Fibroblast of the aortic adventitia (primary cell): ENCODE measurements at places on chromosomes 6 and 20. TPM values are rescaled to one million over a fixed set of nuclear protein-coding genes. Genes with fewer than 3 reads are reported as not detected.

DNA sequence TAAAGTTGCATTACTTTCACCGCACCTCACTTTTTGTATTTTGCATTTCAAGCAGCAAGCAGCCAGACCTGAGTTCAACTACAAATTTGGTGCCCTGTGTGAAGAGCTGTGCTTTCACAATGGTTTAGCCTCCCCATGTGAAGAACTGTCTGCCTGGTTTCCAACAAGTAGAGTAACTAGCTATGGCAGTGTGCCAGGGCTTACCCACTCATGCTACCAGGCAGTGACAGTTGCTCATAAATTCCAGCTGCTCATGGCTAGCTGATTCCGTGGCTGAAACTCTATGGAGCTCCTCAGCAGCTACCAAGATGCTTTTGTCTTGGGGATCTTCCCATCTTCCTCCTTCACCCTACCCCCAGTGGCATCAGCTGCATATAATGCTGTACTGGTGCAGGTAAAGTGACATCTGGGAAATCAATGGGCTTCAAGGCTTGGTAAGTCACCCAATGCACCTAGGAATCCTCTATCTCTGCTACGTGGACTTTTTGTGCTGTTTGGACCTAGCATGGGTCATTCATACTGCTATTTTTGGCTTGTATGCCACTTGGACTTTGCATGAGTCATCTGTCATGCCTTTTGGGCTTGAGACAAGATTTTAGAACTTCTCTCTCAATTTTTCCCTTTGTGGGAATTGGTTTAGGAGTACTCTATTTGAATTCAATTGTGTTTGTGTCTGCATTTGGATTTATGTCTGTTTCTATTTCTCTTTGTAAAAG, 176.5 kb upstream of the GJE1 start:
- DNase-seq: peak; percentile 35

GRCh38 chr6:45772886-45773495, 242.7 kb downstream of the CLIC5 start:
- no peak for DNase-seq

DNA sequence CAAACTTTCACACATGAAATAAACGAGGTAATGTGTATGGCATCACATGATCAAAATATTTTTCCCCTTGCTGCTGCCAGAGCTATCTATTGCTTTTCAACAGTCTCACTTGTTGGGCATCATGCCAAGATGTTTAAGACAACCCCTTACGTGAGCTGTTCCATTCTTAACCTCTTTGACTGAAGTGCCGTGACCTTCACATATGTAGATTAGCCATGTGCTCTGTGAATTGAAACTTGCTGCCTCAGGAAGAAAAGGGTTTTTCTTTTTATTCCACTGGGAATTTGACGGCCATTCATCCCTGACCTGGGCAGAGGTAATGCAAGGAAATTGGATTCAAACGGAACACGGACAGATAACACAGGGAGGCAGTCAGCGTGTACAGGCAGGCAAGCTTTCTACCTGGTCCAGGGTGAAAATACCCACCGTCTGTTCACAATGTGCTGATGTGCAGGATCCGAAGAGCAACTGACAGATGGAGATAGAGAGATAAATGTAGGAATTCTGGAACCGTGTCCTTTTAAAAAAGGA, 14.2 kb downstream of the ARID1B start:
- DNase-seq: peak; percentile 74

- no peak for DNase-seq
Observed at GRCh38 chr6:39196673-39197091, 32.6 kb downstream of the KCNK5 start.

- DNase-seq: no peak
Observed at GRCh38 chr6:167506443-167507301, 181.8 kb downstream of the TTLL2 start.

- no peak for DNase-seq
Observed at GRCh38 chr6:162313922-162314660, 413.5 kb downstream of the PRKN start.

GRCh38 chr6:14276071-14276470, 158.5 kb downstream of the CD83 start:
- DNase-seq: no peak

DNA sequence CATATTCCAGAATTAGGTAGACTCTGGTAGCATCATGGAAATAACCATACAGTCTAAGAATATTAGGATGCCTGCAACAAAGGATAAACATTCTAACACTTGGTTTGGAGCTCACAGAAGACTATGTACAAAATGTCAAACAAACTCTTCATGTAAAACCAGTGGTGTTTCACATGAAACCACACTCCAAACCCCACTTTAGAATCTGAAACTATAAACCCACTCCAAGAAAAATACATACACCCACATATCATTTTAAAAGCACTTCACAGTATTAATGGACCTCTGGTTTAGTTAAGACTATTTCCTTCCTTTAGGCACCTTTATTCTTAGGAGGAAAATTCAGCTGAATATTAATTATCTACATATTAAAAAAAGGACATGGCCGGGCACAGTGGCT, 10.5 kb downstream of the AURKA start:
- no peak for DNase-seq

DNA sequence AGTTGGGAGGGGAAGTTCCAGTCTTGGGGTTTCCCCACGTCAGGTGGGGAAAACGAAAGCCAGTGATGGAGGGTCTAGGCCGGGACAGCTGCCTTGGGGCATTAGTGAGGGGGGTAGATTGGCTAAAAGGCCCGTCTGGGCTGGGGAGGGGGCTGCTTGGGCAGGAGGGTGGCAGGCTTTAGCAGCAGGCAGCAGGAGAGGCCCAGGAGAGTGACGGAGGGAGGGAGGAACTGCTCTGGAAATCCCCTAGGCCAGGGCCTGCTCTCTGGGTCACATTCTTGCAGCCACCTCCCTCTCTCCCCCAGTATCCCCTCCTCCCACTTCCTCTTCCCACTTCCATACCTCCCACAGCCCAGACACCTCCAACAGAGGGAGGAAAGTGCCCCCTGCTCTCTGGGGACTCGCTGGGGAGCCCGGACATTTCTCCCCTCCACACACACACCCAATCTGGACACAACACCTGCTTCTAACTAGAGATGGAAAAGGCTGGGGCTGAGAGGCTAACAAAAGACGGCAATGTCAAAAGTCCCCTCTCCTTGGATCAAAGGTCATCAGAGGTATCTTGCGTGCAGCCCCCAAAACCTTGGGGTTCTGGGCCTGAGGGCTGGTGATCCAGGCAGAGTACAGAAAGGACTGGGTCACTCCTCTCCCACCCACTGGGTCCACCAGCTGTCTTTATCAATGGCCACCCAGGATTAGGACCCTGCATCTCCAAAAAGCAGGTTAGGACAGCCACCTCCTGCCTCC, 1.8 kb downstream of the NFKBIE start:
- DNase-seq: no peak

DNA sequence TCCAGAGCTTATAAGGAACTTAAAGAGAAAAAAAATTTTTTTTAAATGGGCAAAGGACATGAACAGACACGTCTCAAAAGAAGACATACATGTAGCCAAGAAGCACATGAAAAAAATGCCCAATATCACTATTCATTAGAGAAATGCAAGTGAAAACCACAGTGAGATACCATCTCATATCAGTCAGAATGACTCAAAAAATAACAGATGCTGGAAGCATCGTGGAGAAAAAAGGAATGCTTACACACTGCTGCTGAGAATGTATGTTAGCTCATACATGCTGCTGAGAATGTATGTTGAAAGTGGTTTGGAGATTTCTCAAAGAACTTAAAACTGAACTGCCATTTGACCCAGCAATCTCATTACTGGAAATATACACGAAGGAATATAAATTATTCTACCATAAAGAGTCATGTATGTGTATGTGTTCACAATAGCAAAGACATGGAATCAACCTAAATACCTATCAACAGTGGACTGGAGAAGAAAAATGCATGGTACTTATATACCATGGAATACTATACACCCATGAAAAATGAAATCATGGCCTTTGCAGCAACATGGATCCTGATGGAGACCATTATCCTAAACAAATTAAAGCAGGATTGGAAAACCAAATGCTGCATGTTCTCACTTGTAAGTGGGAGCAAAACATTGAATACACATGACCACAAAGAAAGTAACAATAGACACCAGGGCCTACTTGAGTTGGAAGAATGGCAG, 5.2 kb downstream of the OR11A1 start:
- no peak for DNase-seq

DNA sequence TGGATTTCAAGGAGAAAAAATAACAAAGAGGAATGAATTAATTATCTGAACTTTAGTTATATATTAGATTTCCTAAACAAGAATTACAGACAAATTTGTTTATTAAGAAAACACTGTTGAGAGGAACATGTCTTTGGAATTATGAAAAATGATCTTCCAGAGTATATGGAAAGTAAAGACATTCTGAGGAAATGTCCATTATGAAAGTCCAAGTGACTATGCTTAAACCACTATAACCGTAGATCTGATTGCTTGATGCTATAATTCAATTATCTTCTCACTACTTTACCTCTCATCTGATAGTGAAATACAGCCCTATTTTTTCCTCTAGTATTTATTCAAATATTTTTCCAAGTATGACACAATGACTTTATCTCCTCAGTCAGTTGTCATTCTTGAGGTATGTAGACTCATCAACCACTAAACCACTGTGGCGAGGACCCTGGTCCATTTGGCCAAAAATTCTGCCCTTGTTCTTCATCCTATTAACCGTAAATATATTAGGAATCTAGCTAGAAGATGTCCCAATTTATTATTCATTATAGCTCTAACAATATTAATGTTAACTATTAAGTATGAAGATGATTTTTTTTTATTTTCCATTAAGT, 37.3 kb upstream of the AHI1 start:
- DNase-seq: peak; percentile 37

DNA sequence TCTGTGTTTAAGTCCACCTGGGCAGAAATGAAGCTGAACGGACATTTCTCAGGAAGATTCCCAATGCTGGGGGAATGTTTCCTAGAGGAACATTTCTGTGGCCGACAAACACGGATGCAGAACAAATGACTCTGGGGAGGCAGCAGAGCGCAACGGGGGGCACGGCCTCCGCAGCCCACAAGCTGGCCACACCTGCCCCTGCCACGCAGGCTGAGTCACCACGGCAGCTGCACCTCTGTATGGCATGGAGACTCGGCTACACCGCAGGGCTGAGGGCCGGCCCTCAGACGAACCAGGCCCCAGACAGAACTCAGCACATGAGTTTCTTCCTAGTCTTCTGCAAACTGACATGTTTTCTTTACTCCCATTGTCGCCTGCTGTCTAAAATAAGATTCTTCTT, 10.0 kb upstream of the PRR18 start:
- no peak for DNase-seq

- peak; percentile 76 for DNase-seq
Observed at GRCh38 chr6:3001773-3002293, 2.1 kb downstream of the NQO2 start.

DNA sequence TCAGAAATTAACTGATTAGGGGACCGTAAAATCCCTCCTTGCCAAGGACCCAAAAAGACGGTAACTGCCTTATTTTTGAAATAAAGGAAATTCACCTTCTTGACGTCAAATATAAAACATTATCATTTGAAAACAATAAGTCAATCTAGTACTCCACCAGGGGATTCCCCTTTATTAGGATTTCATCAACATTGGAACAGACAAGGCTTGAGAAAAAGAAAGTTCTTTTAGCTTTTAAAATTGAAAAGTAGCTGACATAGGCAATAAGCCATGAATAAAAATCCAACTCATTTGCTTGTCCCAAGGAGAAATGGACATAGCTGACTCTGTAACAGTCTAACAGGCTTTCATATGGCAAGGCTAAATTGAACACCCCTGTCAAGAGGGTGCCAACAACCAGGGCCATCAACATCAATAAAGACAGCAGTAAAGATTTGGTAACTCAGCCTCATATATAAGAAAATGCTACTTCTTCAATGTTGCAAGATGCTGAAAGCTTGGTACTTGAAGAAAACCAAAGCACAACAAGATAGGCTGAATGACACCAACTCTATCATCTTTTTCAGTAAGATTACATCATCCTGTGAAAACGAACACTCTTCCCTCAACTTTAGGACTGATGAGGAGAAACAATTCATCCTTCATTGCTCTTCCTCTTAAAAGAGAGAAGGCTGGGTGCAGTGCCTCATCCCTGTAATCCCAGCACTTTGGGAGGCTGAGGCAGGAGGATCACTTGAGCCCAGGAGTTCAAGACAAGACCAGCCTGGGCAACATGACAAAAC, 121.0 kb upstream of the PRDM1 start:
- DNase-seq: no peak

- no peak for DNase-seq
Observed at GRCh38 chr6:65708162-65708561, 1.1 kb upstream of the EYS start.

DNA sequence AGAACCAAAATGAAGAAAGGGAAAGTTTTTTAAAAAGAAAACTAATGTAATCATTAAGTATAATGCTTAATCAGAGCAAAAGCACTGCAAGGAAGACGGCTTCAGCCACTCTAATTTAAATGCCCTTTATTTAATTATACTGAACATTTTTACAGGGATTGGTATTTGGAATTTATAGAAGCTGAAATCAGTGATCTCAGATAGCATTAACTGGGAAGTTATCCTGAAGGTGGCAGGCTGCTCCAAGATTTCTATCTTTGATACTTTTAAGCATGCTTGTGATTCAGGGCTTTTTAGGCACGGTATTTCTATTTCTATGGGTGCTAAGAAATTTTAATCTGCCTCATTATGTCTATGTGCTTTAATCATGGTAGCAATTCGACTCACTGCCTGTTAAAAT, 1.3 kb upstream of the NDUFAF4 start:
- peak; percentile 76 for DNase-seq

GRCh38 chr20:39874049-39874893, 814.8 kb downstream of the MAFB start:
- peak; percentile 88 for DNase-seq

DNA sequence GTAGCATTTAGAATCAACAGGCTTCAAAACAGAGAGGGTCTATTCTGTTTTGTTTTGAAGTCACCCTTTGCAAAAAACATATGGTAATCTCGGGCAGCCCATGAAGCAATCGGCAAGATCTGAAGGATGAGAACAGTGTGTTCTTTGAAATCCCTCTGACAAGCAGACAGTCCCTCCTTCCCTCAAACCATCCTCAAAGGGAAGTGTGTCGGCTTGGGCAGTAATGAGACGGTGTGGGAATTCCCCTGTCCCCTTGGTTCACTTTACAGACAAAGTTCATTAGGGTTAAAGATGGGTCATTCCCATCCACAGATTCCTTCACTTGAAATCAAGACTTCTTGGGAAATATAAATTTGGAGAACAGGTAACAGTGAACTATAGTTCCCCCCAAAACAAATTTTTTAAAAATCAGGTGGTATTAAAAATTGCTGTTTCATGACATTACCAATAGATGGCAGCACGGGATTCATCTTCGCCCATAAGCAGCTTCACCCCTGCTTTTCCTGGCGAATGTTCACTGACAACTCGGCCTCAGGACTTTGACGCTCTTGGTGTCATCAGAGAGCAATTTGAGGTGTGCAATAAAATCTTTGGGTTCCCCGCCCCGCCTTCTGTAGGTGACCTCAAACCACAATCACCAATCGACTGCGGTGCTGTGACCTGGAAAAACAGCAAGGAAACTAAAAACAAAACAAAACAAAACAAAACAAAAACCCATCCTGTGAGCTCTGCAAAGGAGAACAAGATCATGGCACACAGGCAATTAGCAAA, 159.3 kb upstream of the TNFAIP3 start:
- DNase-seq: peak; percentile 88

The YIPF3 gene
- total RNA-seq: 71.6 and 94.4 TPM in 2 replicates

The ALDH8A1 gene
- 0.09 and 0.16 TPM in 2 replicates for total RNA-seq

The KCNQ2 gene
- total RNA-seq: not detected in 2 replicates

The PRPF6 gene
- total RNA-seq: 55.4 and 120 TPM in 2 replicates

The INSM1 gene
- not detected in 2 replicates for total RNA-seq

The HCK gene
- not detected in 2 replicates for total RNA-seq

The WFDC10B gene
- not detected in 2 replicates for total RNA-seq

The NKX2-4 gene
- not detected in 2 replicates for total RNA-seq

The HSPA12B gene
- 0.18 and 8.3 TPM in 2 replicates for total RNA-seq

The OTOR gene
- total RNA-seq: not detected in 2 replicates

The C4B gene
- 4.1 and 19.4 TPM in 2 replicates for total RNA-seq

The ADRM1 gene
- total RNA-seq: 73.8 and 81.3 TPM in 2 replicates

The BMP2 gene
- 10.6 and 12.3 TPM in 2 replicates for total RNA-seq
